ENCODE measurements at places on chromosomes 1 and 21.

- no peak for DNase-seq
Observed at GRCh38 chr1:236534151-236534651, 10.4 kb downstream of the LGALS8 start.

- DNase-seq: no peak
Observed at GRCh38 chr1:15885269-15885668, 37.8 kb downstream of the SPEN start.

DNA sequence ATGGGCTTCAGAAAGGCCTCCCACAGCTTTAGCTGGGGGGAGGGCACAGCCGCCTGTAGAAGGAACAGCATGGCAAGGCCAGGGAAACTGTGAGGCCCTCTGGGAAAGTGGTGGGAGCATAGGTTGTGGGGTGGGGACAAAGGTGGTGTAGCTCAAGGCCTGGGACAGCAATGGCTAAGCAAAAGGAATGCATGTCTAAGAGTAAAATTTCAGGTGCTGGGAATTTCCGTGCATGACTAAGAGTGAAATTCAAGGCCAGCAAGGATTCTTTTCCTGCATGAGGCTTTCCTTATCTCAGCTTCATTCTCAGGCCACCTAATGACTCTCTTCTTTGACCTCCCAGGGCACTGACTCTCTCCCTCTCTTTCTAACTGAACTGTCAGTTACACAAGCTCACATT lies 86.5 kb upstream of the WNT4 start:
- DNase-seq: peak; percentile 89

- no peak for DNase-seq
Observed at GRCh38 chr1:168918860-168919741, 187.4 kb upstream of the ATP1B1 start.

DNA sequence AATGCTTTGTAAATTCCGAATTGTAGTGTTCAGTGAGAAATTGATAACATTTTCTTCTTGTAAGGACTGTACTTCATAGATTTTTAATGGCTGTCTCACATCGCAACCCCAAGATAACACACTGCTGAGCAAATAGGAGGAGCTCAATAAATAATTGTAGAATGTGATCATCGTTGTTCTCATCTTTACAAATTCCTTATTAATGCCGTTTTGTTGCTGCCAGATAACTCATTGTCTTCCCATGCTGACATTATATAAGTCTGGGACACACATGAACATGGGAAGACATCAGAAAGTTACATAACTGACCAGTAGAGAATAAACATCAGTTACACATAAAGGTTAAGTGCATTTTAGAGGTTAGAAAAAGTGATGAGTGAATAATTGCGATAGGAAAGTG lies 46.4 kb upstream of the TSPAN2 start:
- DNase-seq: no peak

DNA sequence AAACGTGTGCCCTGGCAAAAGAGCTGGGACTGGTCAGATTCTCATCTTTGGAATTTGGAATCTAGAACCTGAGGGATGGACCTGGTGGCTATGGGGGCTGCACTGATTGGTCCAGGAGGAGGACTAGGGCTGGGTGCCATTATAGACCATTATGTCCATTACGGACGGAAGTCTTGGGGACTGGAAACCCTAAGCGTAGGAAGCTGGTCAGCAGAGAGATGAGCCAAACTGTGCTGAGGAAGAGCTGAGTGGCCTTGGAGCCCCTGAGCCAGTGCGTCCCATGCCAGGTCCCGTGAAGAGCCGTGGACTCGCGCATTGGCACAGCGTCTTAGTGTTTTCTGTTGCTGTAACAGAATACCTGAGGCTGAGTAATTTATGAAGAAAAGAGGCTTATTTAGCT lies 10.0 kb downstream of the MRAP start:
- no peak for DNase-seq
